IMR-90 (cell line): ENCODE measurements at places on chromosomes 3 and 15.

DNA sequence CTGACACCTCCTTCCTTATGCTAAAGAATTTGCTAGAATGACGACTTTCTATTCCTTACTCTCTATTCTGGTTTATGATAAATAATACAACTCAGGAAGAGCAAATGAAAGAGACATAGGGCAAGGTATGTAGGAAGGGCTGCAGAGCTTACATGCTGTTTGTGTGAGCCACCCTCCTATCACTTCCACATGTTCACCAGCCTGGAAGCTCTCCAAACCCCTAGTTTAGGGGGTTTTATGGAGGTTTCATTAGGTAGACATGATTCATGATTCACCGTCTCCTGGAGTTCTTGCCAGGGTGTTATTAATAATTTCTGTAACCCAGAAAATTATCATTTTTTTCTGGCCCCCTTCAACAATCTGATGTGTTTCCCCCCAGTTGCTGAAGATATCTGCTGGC lies 172.1 kb upstream of the COL8A1 start:
- DNase-seq = peak; percentile 15

DNA sequence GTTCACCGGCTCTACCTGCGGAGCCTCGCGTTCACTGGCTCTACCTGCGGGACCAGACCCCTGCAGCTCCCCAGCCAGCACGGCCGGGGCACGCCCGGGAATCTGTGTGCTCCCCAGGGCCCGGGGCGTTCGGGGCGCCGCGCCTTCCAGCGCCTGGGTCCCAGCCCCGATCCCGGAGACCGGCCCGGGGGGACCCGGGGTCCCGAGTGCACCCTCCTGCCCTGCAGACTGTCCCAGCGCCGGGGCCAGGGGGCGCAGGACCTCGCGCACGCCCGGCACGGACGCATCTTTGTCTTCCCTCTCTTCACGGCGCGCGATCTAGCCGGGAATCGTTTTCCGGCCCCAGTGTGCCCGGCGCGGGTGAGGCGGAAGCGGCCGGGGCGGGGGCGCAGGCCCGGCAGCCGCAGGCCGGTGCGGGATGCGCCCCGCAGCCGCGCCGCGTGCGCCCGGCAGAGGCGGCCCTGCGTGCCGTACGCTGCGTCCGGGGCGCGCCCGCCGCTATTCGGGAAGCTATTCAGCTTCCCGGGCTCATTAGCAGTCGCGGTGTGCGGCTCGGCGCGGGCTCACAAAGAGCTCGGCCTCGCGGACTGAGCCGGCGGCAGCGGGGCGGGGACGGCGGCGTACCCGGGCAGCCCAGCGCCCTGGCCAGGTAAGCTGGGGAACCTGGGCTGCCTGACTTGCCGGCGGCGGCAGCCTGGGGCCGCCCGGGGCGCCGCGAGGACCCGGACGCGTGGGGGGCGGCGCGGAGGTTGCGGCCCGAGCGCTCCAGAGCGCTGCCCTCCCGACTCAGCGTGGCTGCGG lies at the start of gene APBA2:
APBA2 (plus strand) TSS at position 345 of the 801 bp plus-strand sequence. CDS start 167,911 bp downstream, outside the sequence.
- DNase-seq = peak; percentile 41

DNA sequence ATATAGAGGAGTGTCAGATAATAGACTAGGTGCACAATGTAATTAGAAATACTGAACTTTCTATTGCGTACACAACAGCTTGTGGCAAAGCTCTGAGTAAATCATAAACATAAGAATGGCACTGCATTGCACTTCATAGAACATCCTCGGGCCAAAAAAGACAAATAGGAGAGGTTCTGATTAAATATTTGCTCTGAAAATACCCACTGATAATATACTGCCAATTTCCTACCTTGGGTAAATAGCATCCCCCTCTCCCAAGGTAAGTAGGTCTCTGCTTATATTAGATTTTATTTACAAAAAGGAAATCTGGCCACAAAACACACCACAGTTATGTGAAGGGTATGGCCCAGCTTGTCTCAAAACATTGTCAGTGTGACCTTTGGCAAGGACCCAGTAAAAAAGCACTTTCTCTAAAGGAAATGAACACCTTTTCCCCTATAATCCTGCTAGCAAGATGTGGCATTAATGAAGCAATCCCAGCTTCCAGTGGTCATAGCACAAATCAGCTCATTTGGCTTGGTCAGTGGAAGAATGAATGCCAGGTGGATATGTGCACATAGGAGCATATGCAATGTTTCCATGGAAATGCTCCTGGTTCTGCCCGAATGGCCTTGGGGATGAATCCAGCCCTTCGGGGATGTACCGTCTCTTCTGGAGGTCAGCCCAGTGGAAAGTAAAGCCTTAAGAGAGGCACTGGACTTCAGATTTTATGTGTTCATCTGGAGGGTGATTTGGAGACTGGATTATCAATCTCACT lies 315.9 kb downstream of the LSAMP start:
- no peak for DNase-seq

DNA sequence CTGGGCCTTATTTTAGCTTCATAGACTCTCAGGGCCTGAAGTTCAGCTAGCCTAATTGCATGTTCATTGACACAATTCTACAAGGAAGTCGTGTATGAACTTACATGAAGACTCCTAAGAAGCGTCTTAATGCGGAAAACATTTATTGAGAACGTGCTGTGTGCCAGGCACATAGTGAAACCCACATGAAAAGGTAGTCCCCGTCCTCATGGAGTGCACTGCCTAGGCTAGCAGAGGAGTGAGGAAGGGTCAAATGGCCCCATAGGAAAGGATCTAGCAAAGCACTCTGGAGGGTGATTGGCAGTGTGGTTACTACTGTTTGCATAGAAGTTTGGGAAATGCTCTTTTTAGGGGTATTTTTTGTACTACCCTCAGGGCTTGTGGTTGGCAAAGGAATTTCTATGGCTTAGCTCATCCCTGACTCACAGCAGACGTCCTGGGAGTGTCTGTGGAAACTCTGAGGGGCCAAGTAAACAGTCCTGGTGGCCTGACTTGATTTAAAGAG lies 854 bp upstream of the NPTN start:
- peak; percentile 96 for DNase-seq

DNA sequence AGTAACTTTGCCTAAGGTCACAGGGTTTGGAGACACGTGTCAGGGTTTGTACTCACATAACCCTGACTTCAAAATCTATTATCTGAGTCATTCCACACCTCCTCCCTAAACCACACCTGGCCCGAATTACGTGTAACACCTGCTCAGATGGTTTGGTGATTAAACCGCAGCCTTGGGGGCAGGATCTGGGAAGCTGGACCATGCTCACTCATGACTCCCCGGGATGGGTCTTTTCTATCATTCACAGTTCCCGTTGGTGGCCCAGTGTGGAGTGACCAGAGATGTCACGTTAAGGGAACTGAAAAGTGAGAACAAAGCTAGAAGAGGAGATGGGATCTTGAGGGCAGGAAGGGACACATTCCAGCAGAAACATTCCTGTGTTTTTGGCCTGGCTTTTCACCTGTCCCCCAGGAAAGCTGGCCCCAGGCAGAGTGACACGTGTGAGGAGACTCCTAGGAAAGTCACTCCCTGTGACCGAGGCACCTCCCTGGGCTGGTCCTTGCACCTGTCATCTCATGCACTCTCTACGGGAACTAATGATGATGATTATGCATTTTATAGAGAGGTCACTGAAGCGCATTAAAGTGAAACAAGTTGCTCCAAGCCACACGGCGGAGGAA lies 75.4 kb upstream of the POMGNT2 start:
- DNase-seq = no peak

GRCh38 chr3:72158639-72159326 lies 373.8 kb upstream of the PROK2 start:
- DNase-seq = no peak

GRCh38 chr3:55816794-55817576 lies 329.9 kb upstream of the WNT5A start:
- no peak for DNase-seq

DNA sequence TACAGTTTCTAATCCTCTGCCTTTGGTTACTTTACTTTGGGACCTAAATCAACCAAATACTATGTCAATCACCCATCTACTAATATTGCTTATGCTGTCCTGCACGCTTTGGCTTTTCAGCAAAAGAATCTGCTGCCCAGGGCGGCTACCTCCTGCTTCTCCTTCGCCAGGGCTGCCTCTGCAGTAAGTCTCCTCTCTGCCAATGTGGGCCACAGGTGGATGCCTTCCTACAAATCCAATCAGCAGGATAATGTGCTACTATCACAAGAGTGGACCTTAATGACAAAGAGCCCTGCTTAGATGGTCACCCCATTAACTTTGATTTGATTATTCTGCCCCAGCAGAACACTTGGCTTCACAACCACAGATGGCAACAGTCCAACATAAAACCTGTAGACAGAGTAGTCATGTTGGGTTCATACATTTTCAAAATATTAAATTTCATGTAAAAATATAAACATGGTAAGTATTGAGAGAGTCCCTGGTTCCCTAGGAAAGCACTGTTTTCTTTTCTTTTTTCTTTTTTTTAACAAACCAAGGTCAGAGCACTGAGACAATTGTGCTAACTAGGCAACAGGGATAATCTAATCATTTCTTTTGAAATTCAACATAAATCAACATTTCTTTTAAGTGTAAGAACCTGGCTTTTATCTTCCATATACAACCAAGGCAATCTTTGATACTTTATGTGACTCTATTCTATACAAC lies 298.3 kb downstream of the ZBTB20 start:
- no peak for DNase-seq

- DNase-seq = no peak
These were observed 842.8 kb upstream of the EPHA6 start for GRCh38 chr3:95971573-95971972.

DNA sequence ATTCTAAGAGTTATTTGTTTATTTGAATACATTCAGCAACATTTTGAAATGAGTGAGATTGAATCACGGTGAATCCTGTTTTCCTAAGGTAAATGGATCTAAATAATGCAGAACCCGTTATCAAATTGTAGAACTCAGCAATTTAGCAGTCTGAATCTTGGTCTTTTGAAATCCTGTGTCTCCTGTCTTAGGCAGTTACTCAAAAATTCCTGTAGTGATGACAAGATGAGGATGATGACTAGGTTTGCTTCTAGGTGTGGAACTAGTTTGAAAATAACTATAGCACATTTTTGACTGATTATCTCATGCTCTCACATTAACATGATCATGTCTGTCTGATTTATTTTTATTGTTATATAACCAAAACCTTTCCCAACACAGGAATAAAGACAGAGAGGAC lies 115.0 kb downstream of the RAP2B start:
- no peak for DNase-seq

- no peak for DNase-seq
These were observed 14.0 kb upstream of the DLL4 start for GRCh38 chr15:40915116-40915661.

GRCh38 chr3:169133178-169134161 lies 530.0 kb downstream of the MECOM start:
- DNase-seq = peak; percentile 31

- DNase-seq = no peak
These were observed 394.5 kb downstream of the MFSD1 start for GRCh38 chr3:159196359-159196758.

DNA sequence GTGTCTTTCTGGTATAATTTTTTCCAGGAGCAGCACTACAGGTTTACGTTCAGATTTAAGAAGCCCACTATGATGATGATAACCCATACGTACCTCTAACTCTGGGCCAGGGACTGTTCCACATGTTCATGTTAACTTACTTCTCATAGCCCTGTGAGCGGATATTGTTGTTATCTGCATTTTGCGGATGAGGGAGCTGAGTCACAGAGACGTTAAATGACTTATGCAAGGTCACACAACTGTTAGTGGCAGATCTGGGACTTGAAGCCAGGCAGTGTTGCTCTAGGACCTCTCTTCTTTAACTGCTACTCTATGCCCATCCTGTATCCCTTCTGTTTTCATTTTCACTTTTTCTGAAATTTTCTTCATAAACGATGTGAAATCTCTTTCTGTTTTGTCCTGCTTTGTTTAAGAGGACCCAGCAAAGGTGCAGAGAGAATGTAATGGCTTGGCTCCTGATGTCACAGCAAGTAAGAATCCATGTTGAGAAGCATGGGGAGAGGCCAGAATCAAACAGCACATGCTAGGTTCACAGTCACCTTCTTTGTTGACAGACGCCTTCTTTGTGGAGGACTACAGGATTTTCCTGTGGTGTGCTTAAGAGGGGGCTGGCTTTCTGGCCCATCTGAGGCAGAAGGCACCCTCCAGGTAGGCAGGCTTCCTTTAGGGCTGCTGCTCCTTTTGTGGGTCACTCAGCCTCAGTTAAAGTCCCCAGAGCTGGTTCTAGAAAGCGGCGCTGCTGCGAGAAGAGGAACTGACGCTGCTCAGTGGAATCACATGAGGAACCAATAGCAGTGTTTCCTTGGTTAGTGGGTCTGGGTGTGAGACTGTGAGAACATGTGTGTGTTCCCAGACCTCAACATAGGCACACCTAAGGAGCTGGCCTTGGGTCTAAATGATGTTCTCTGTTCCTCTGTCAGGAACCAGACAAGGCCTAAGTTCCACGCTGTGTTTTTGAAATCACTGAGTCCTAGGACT lies 121.6 kb downstream of the TMEM108 start:
- no peak for DNase-seq

- DNase-seq = no peak
These were observed 87.4 kb upstream of the C15orf39 start for GRCh38 chr15:75114327-75114726.

GRCh38 chr3:49534581-49535441 lies 19.5 kb upstream of the BSN start:
- DNase-seq = no peak

DNA sequence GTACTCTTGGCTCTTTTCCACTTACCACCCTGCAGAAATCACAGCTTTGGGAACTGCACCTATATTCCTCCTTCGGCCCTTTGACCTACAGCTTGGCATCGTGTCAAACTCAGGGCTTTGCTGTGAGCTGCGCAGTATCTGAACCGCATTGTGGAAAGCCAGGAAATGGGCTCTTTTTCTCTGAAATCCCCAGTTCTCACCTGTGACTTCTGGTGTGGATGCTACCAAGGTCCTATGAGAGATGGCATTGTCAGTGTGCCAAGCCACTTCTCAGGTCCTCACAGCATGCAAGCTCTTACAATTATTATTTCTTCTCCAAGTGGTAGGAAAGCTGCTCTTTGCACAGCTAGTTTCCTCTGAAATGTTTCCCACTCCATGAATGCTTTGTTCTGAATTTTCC lies 450.6 kb upstream of the TBL1XR1 start:
- no peak for DNase-seq

DNA sequence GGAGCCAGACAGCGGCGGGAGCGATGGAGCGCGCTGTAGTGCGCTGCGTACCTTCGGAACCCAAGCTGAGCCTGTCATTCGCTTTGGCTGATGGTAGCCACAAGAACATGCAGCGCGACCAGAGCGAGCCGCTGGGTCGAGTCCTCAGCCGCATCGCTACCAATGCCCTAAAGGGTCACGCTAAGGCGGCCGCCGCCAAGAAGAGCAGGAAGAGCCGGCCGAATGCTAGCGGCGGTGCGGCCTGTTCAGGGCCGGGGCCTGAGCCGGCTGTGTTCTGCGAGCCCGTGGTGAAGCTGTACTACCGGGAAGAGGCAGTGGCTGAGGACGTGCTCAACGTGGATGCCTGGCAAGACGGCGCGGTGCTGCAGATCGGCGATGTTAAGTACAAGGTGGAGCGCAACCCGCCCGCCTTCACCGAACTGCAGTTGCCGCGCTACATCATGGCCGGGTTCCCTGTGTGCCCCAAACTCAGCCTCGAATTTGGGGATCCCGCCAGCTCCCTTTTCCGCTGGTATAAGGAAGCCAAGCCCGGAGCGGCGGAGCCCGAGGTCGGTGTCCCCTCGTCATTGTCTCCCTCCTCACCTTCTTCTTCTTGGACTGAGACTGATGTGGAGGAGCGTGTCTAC lies 498 bp downstream of the PDE12 start:
- no peak for DNase-seq

- no peak for DNase-seq
These were observed 45.0 kb downstream of the CCR1 start for GRCh38 chr3:46162975-46163555.

- DNase-seq = peak; percentile 26
These were observed 366.5 kb downstream of the LPP start for GRCh38 chr3:188520466-188520865.
